ENCODE measurements at places on chromosomes 16 and 17.

DNA sequence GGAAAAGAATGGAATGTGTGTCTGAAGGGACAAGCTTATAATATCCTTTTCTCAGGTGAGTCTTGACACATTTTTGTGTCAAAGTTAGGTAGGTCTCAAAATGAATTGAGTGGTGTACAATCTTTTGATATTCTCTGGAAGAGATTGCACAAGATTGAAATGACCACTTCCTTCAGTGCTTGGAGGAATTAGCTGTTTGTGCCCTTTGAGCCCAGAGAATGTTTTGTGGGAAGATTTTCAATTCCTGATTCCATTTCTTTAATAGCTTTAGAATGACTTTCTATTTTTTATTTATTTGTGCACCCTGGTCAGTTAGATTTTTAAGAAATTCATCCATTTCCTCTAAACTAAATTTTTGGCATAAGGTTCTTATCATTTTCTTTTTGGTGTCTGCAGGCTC is 1.6 kb upstream of the CCL13 start:
- DNase-seq, result no peak
- no peak overlapping the region for H3K27ac ChIP-seq
- H3K4me1 ChIP-seq, result no peaks in the 10 kb centered on the region

GRCh38 chr17:78568494-78569115 is 8.6 kb downstream of the DNAH17 start:
- no peak overlapping the region for H3K4me3 ChIP-seq
- no peak for DNase-seq
- no peaks in the 10 kb centered on the region for H3K4me1 ChIP-seq
- H3K27me3 ChIP-seq, result peaks cover 6% of the 10 kb centered on the region

GRCh38 chr16:3131755-3132377 is 3.0 kb upstream of the ZNF213 start:
- H3K27ac ChIP-seq, result no peak overlapping the region
- H3K27me3 ChIP-seq, result no peaks in the 10 kb centered on the region
- peak; percentile 55 for DNase-seq
- no peak overlapping the region for H3K4me3 ChIP-seq
- H3K36me3 ChIP-seq, result no peaks in the 10 kb centered on the region
- peaks cover 34% of the 10 kb centered on the region for H3K4me1 ChIP-seq

DNA sequence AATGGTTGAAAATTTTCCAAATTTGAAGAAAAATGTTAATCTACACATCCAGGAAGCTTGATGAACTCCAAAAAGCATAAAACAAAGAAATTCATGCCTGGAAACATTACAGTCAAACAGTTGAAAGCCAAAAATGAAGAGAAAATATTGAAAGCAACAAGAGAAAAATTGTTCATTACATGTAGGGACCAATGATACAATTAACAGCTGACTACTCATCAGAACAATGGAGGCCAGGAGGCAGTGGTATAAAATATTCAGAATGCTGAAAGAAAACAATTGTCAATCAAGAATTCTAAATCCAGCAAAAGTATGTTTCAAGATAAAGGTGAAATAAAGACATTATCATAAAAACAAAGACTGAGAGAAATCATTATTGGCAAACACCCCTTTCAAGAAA is 21.6 kb downstream of the RCVRN start:
- H3K27me3 ChIP-seq, result no peaks in the 10 kb centered on the region
- no peaks in the 10 kb centered on the region for H3K36me3 ChIP-seq
- H3K4me1 ChIP-seq, result no peaks in the 10 kb centered on the region

- no peak for DNase-seq
- H3K36me3 ChIP-seq, result no peaks in the 10 kb centered on the region
- H3K4me3 ChIP-seq, result no peak overlapping the region
- no peak overlapping the region for H3K27ac ChIP-seq
- peaks cover 12% of the 10 kb centered on the region for H3K4me1 ChIP-seq
Measured at GRCh38 chr17:75661531-75661930, 5.4 kb downstream of the RECQL5 start.

- H3K4me3 ChIP-seq, result peak overlapping the region; percentile 63
- no peaks in the 10 kb centered on the region for H3K27me3 ChIP-seq
- peaks cover 12% of the 10 kb centered on the region for H3K4me1 ChIP-seq
Measured at GRCh38 chr17:81976332-81977210, 858 bp upstream of the ASPSCR1 start.

DNA sequence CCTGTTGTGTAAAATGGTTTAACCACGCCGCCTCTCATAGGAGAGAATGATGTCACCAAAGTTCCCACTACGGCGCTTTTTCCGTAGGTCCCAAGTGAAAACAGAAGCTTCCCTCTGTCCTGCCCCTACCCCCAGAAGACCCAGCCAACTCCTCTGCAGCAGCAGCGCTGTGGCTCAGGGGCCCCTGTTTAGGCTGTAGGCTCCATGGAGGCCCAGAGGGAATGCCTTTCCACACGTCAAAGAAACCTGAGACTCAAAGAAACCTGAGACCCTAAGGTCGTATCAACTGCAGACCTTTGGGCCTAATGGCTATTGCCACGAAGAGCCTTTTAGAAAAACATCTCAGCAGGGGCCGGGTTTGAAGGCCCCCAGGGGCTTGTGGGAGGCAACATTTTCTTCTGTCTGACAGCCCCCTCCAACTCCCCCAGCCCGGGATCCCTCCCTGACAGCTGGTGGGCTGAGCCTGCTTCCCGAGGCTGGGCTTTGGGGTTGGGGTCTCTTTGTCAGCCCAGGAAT is 43.1 kb upstream of the MEAK7 start:
- no peak overlapping the region for H3K4me3 ChIP-seq
- H3K36me3 ChIP-seq, result no peaks in the 10 kb centered on the region
- DNase-seq, result no peak
- H3K27me3 ChIP-seq, result no peaks in the 10 kb centered on the region

- H3K36me3 ChIP-seq, result no peaks in the 10 kb centered on the region
- H3K27ac ChIP-seq, result no peak overlapping the region
- DNase-seq, result peak; percentile 13
Measured at GRCh38 chr17:20896153-20896649, 146.6 kb downstream of the USP22 start.

DNA sequence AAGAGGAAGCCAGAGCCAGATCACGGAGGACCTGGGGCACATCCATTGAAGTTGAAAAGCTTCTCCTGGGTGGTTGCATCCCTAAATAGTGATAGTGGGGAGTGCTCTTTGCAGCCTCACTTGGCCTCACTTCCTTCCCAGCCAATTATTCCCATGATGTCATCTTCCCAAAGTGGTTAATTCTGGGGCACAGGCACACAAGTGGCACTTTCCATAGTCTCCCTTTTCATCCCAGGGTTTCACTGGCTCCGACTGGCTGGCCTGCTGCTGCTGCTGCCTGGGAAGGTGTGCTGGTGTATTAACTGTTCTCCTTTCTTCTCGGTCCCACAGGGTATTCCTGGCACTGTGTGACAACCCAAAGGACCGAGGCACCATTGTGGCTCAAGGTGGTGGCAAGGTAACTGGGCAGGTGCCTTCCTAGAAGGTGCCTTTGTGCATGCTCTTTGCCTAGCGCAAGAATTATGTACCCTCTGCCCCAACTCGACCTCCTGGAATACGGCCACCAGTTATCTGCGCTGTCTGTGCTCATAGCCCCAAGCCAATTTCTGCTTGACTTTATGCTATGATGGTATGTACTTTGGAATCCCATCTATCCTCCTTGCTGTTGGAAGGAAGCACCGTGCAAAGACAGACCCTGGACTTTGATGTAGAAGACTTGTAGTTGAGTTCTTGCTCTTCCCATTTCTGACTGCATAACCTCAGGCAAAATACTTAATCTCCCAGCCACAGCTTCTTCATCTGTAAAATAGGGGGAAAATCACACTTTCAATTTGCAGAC is 18.4 kb downstream of the SLC35G3 start:
- DNase-seq, result no peak
- no peak overlapping the region for H3K4me3 ChIP-seq
- H3K27me3 ChIP-seq, result no peaks in the 10 kb centered on the region
- H3K27ac ChIP-seq, result no peak overlapping the region
- no peaks in the 10 kb centered on the region for H3K4me1 ChIP-seq

All from transverse colon (tissue), 4 donors.